Osteocyte (in vitro differentiated cells): ENCODE measurements at places on chromosomes 16 and 17. TPM values are rescaled to one million over a fixed set of nuclear protein-coding genes. Genes with fewer than 3 reads are reported as not detected.

DNA sequence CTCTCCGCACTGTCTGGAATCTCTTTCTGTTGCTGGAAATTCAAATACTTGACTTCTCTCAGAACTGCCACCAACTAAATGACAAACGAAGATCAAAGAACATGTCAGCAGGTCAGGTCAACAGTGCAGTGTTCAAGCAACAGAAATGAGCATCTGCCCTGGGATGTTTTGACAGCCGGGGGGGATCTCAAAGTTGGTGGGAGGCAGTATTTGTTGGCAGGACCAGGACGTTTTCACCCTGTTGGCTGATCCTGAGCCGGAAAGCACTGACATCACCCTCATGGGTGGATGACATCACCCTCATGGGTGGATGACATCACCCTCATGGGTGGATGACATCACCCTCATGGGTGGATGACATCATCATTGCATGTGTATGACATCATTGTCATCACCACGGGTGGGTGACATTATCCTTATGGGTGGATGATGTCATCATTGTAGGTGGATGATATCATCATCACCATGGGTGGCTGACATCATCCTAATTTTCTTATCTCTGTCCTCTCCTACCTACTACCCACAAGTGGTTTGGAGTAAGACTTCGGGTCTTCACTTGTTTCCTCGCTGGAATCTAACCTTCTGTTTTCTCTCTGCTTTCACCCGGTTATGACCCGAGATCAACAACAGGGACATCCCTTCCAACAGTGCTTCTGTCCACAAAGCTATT is 18.9 kb downstream of the DNAH17 start:
- H3K27ac ChIP-seq, result no peak overlapping the region
- peaks cover 3% of the 10 kb centered on the region for H3K4me1 ChIP-seq
- H3K27me3 ChIP-seq, result peaks cover 2% of the 10 kb centered on the region
- peaks cover 2% of the 10 kb centered on the region for H3K36me3 ChIP-seq
- H3K4me3 ChIP-seq, result no peak overlapping the region

- DNase-seq, result no peak
- H3K27me3 ChIP-seq, result no peaks in the 10 kb centered on the region
- H3K4me1 ChIP-seq, result no peaks in the 10 kb centered on the region
- H3K4me3 ChIP-seq, result no peak overlapping the region
- H3K27ac ChIP-seq, result no peak overlapping the region
Measured at GRCh38 chr16:78529881-78530280, 430.4 kb downstream of the WWOX start.

- no peaks in the 10 kb centered on the region for H3K27me3 ChIP-seq
- H3K36me3 ChIP-seq, result peaks cover 7% of the 10 kb centered on the region
- peak overlapping the region; percentile 93 for H3K27ac ChIP-seq
Measured at GRCh38 chr17:63841350-63842172, 924 bp downstream of the SMARCD2 start.

- H3K27me3 ChIP-seq, result no peaks in the 10 kb centered on the region
- no peak overlapping the region for H3K4me3 ChIP-seq
- DNase-seq, result no peak
- no peaks in the 10 kb centered on the region for H3K36me3 ChIP-seq
- H3K27ac ChIP-seq, result no peak overlapping the region
Measured at GRCh38 chr17:43365356-43365755, 33.4 kb upstream of the ARL4D start.

GRCh38 chr16:24986512-24987303 is 28.5 kb downstream of the ARHGAP17 start:
- no peak overlapping the region for H3K4me3 ChIP-seq
- DNase-seq, result no peak
- peak overlapping the region; percentile 83 for H3K27ac ChIP-seq
- no peaks in the 10 kb centered on the region for H3K27me3 ChIP-seq
- H3K36me3 ChIP-seq, result no peaks in the 10 kb centered on the region

DNA sequence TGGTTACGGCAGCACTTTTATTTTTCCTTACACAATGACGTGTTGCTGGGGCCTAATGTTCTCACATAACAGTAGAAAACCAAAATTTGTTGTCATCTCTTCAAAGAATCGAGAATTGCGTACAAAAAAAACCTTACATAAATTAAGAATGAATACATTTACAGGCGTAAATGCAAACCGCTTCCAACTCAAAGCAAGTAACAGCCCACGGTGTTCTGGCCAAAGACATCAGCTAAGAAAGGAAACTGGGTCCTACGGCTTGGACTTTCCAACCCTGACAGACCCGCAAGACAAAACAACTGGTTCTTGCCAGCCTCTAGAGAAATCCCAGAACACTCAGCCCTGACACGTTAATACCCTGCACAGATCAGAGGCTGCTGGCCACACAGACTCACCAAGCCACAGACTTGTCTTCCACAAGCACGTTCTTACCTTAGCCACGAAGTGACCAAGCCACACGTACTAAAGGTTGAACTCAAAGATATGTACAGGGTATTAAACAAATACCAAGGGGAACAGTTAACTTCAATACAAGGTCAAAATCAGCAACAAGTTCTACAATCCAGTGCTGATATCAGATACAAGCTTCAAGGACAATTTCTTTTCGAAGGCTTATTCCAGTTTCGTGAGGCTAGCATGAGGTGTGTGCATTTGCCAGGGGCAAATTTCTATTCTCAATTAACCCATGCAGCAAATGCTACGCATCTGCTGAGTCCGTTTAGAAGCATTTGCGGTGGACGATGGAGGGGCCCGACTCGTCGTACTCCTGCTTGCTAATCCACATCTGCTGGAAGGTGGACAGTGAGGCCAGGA is 2.4 kb downstream of the ACTG1 start:
- H3K27me3 ChIP-seq, result no peaks in the 10 kb centered on the region
- H3K4me3 ChIP-seq, result peak overlapping the region; percentile 98
- H3K27ac ChIP-seq, result peak overlapping the region; percentile 87
- DNase-seq, result no peak
- peaks cover 43% of the 10 kb centered on the region for H3K36me3 ChIP-seq

DNA sequence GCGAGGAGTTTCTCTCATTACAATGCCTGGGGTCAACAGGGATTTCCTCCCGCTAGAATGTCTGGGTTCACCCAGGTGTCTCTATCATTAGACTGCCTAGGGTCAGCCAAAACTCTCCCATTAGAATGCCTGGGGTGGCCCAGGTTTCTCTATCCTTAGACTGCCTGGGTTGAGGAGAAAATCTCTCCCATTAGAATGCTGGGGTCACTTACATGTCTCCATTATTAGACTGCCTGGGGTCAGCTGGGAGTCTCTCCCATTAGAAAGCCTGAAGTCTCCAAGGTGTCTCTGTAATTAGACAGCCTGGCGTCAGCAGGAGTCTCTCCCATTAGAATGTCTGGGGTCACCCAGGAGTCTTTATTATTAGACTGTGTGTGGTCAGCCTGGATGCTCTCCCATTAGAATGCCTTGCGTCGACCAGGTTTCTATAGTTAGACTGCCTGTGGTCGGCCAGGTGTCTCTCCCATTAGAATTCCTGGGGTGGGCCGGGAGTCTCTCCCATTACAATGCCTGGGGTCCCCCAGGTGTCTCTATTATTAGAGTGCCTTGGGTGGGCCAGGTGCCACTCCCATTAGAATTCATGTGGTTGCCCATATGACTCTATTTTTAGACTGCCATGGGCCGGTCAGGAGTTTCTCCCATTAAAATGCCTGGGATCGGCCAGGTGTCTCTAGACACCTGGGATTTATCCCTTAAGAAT is 2272.1 kb downstream of the TP53TG3F start:
- H3K36me3 ChIP-seq, result no peaks in the 10 kb centered on the region
- DNase-seq, result peak; percentile 68
- no peaks in the 10 kb centered on the region for H3K4me1 ChIP-seq
- H3K4me3 ChIP-seq, result no peak overlapping the region
- H3K27me3 ChIP-seq, result no peaks in the 10 kb centered on the region

GRCh38 chr16:70157105-70157476 is 16.5 kb upstream of the CLEC18C start:
- no peaks in the 10 kb centered on the region for H3K27me3 ChIP-seq
- H3K4me1 ChIP-seq, result peaks cover 3% of the 10 kb centered on the region
- no peak for DNase-seq
- no peak overlapping the region for H3K4me3 ChIP-seq

GRCh38 chr16:89742948-89743347 is 21.6 kb downstream of the ZNF276 start:
- H3K4me1 ChIP-seq, result no peaks in the 10 kb centered on the region
- H3K4me3 ChIP-seq, result no peak overlapping the region
- peaks cover 19% of the 10 kb centered on the region for H3K36me3 ChIP-seq

DNA sequence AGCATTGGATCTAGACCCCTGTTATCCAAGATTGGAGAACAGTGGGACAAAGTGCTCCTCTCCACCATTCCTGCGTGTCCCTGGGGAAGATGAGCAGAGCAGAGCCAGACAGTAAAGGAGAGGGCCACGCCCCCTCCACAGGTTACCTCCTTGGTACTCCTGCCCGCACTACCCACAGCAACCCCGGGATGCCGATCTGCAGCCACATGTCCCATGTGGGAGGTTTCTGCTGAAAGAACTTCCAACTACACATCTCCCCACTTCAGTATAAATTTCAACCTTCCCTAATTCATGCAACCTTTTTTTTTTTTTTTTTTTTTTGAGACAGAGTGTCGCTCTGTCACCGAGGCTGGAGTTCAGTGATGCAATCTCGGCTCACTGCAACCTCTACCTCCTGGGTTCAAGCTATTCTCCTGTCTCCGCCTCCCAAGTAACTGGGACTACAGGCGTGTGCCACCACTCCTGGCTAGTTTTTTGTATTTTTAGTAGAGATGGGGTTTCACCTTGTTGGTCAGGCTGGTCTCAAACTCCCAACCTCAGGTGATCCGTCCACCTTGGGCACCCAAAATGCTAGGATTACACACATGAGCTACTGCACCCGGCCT is 2.3 kb downstream of the RAB37 start:
- DNase-seq, result no peak
- no peak overlapping the region for H3K27ac ChIP-seq
- H3K4me3 ChIP-seq, result no peak overlapping the region
- H3K36me3 ChIP-seq, result no peaks in the 10 kb centered on the region

DNA sequence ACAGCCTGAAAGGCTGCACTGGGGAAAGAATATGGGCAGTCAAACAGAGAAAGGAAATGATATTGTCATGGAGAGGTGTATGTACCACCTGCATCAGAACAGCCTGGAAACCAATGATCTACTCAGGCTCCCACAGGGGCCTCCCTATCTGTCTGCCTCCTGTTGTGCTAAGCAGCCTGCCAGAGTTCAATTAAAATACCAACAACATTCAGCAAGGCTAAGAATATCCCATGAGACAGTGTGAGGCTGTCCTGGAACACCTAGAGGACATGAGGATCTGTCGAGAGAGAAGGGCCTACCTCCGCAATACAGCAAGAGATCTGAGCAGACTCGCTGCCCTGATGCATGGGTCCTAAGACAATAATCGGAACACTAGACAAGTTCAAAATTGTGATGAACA is 8.4 kb downstream of the FXR2 start:
- no peaks in the 10 kb centered on the region for H3K27me3 ChIP-seq
- H3K36me3 ChIP-seq, result peaks cover 42% of the 10 kb centered on the region
- no peak overlapping the region for H3K27ac ChIP-seq
- H3K4me3 ChIP-seq, result no peak overlapping the region

- no peak overlapping the region for H3K4me3 ChIP-seq
- no peaks in the 10 kb centered on the region for H3K4me1 ChIP-seq
- H3K27ac ChIP-seq, result no peak overlapping the region
- peaks cover 15% of the 10 kb centered on the region for H3K27me3 ChIP-seq
Measured at GRCh38 chr16:77344341-77344740, 90.5 kb downstream of the ADAMTS18 start.

GRCh38 chr17:44081681-44082080 is 11.1 kb downstream of the G6PC3 start:
- no peak overlapping the region for H3K27ac ChIP-seq
- H3K36me3 ChIP-seq, result peaks cover 15% of the 10 kb centered on the region
- H3K4me1 ChIP-seq, result peaks cover 5% of the 10 kb centered on the region
- H3K27me3 ChIP-seq, result no peaks in the 10 kb centered on the region
- no peak for DNase-seq

GRCh38 chr16:21980032-21980431 is 20.9 kb downstream of the PDZD9 start:
- no peak overlapping the region for H3K27ac ChIP-seq
- H3K27me3 ChIP-seq, result no peaks in the 10 kb centered on the region

- H3K27ac ChIP-seq, result no peak overlapping the region
- no peaks in the 10 kb centered on the region for H3K4me1 ChIP-seq
- no peak for DNase-seq
- H3K4me3 ChIP-seq, result no peak overlapping the region
Measured at GRCh38 chr17:79888811-79889634, 49.8 kb upstream of the CBX4 start.

HOXB8 gene
- not detected in 2 replicates for total RNA-seq

HOXB1 gene
- not detected in 2 replicates for total RNA-seq

ODAD4 gene
- total RNA-seq, result 1.9 and 2.5 TPM in 2 replicates

HBQ1 gene
- not detected in 2 replicates for total RNA-seq

KCNJ2 gene
- total RNA-seq, result not detected in 2 replicates

NTN1 gene
- 19.9 and 21.4 TPM in 2 replicates for total RNA-seq

HCRT gene
- total RNA-seq, result not detected in 2 replicates

CNGB1 gene
- total RNA-seq, result not detected in 2 replicates

KCNJ16 gene
- not detected in 2 replicates for total RNA-seq

CLEC19A gene
- not detected in 2 replicates for total RNA-seq

TEX14 gene
- total RNA-seq, result 0.13 and 0.27 TPM in 2 replicates
